ENCODE measurements at places on chromosomes 12 and 14. TPM values are rescaled to one million over a fixed set of nuclear protein-coding genes. Genes with fewer than 3 reads are reported as not detected.

The CEP170B gene
- 9.4 TPM for total RNA-seq

The APAF1 gene
- total RNA-seq = 33.1 TPM

The LHX5 gene
- total RNA-seq = not detected

The KRT77 gene
- total RNA-seq = not detected

The RPS26 gene
- 49.0 TPM for total RNA-seq

The LGR5 gene
- not detected for total RNA-seq

The P2RX2 gene
- not detected for total RNA-seq

GRCh38 chr14:34733245-34733644 lies 18.9 kb upstream of the CFL2 start:
- DNase-seq = no peak

DNA sequence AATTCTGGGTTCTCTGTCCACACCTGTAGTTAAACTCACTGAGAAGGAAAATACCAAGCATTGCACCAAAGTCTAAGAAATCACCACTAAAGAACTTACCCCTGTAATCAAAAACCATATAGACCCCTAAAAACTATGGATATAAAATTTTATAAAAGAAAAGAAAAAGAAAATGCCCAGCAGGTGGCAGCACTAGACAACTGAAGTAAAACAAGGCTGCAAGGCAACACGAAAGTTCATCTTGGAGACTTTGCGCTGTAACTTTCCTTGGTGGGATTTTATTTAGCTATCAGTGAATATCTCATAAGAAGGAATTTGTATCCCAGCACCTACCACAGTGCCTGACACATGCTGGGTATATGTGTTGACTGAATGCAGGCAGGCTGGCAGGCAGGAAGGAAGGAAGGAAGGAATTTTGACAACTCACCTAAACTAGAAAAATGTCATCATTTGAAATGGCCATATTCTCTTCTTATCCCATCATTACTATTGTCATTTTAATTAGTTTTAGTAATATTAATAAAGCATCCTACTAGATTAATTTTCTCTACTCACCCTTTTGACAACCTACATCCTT lies 68.2 kb upstream of the ETV6 start:
- DNase-seq = peak; percentile 73

GRCh38 chr12:66694666-66695613 lies 16.1 kb upstream of the GRIP1 start:
- DNase-seq = no peak

DNA sequence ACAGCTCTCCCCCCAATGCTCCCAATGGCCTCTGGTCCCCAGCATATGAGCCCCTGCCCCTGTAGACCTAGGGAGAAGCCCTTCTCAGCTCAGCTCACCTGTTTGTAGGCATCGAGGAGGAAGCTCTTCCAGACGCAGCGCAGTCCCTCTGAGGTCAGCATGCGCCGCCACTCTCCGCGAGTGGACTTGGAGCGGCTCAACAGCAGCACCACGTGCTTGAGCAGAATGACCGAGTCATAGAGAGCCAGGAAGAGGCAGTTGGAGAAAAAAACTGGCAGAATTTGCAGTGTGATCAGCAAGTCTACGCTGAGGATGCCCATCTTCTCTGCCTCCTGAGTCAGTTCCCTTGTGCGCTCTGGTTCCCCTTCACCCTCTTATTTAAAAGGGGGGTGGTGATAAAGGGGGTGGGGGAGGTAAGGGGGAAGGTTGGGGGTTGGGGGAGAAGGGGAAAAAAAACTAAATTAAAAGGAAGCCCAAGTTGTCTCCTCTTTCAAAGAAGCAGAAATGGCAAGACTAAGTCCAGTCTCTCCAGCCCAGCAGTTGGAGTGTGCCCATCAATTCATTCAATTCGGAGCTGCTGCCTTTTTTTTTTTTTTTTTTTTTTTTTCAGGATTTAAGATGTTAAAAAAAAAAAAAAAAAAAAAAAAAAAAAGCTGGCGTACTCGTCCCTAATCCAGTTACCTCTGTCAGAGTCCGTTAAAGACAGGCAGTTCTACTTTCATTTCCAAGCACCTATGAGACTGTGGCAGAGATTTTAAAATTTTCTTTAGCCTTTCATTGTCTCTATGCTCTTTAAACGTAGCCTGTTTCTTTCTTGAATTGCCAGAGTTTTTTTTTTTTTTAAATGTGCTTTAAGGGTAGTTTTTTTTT lies at the start of gene DIO2:
Gene DIO2 (minus strand): TSS at position 352 of the 870 bp plus-strand sequence. CDS start 32 bp downstream, at position 320.
- DNase-seq = no peak

DNA sequence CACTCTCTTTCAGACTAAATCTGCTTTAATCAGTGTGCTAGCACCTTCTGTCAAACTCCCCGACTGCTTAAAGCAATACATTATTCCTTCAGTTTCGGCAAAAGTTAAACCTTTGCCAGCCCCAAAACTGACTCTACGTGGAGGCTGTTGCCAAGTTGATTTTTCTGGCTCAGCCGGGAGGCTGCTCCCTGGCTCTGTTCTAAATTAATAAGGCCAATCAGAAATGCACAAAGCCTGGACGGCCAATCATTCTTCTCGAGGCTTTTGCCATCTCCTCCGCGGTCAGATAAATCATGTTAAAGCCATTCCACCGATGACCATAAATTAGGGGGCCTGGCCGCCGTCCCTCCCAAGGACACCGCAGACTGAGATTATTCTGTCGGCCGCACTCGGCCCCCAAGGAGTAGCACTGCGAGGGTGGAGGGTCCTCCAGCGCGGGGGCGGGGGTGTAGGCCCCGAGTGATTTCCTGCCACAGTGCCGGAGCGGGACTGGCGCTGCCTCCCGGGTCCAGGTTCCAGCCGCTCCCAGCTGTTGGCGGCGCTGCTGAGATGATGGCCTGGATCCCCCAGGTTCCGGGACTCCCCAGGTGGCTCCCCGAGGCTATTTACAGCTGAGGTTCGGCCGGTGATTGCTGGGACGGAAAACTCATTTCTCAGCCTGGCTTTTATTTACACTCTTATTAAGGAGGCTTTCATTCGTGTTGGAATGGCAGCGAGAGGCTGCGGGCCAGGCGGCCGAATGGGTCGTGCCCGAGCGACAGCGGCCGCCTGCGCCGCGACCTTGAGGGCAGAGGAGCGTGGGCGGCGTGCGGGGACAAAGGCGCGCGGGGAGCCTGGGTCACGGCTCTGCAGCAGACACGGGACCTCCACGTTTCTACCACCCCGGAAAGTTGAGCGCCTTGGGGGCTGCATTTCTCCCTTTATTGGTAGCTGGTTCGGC lies 165.1 kb downstream of the MON2 start:
- no peak for DNase-seq

GRCh38 chr14:22427771-22428231 lies 161.2 kb downstream of the DAD1 start:
- no peak for DNase-seq

- no peak for DNase-seq
These were observed 305.1 kb downstream of the TTC6 start for GRCh38 chr14:37900561-37900960.

DNA sequence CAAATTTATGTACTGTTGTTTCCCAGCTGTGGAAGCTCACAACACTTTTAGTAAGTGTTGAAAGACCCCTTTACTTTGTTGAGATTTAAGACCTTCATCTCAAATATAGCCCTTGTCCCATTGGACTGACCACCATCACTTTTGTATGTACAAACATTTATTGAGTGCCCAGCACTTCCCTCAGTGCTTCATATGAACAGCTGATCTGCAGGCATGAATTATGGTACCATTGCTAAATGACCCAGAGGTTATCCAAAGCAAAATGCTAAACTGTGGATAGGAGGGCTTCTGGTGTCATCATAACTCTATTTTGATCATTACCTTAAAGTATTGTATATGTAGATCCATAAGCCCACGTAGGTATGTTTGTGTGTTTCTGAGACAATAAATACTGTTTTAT lies 285.7 kb upstream of the RGS6 start:
- DNase-seq = no peak

GRCh38 chr12:57096099-57096572 lies 7.2 kb downstream of the NAB2 start:
- no peak for DNase-seq

DNA sequence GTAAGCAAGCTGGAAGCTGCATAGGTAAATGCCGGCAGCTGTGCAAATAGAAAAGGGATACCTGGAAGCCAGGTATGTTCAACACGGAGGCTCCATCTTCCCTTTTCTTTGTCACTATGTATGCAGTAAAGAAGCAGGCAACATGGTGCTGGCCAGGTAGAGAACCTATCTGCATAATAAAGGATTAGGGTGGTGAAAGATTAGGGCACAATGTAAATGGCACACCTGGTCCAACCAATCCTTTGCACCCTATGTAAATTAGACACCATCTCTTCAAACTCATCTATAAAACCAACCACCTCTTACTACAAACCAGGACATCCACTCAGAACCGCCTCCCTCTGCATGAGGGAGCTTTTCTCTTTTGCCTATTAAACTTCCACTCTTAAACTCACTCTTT lies 32.3 kb downstream of the RPS29 start:
- DNase-seq = no peak

DNA sequence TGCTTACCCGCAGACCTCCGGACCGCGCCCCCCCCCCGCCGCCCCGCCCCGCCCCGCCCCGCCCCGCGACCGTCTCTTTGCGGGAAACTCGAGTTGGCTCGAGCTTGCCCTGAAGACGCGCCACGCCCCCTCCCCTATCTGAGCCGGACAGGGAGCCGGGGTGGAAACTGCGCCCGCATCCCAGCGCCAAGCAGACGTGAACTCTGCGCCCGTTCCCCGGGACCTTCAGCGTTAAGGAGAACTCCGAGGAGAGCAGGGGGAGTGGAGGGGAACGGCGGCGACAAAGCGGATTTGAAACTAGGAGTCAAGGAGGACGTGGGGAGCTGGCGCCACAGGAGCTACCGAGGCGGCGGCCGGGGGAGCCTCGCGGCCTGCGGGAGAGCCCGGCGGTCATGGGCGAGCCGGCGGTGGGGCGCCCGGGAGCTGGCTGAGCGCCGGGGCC lies at the start of gene KCNK13:
Gene KCNK13 (plus strand): TSS at position 310 of the 442 bp plus-strand sequence. CDS start 212 bp downstream, outside the sequence.
- no peak for DNase-seq

GRCh38 chr12:13373131-13373530 lies 176.6 kb downstream of the EMP1 start:
- DNase-seq = no peak

- DNase-seq = no peak
These were observed 1493.0 kb downstream of the AACS start for GRCh38 chr12:126558219-126558618.

- DNase-seq = no peak
These were observed 9.0 kb downstream of the TNS2 start for GRCh38 chr12:53058674-53059433.

DNA sequence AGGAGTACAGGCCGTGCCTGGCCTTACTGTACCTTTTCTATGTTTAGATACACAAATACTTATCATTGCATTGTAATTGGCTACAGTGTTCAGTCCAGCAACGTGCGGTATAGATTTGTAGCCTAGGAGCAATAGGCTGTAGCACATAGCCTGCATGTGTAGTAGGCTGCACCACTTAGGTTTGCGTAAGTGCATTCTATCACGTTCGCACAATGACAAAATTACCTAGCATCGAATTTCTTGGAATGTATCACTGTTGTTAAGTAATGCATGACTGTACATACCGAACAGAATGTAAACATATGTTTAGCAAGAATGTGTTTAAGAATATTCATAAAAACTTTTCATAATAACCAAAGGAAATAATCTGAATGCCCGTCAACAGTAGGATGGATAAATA lies 31.9 kb downstream of the VRTN start:
- no peak for DNase-seq

DNA sequence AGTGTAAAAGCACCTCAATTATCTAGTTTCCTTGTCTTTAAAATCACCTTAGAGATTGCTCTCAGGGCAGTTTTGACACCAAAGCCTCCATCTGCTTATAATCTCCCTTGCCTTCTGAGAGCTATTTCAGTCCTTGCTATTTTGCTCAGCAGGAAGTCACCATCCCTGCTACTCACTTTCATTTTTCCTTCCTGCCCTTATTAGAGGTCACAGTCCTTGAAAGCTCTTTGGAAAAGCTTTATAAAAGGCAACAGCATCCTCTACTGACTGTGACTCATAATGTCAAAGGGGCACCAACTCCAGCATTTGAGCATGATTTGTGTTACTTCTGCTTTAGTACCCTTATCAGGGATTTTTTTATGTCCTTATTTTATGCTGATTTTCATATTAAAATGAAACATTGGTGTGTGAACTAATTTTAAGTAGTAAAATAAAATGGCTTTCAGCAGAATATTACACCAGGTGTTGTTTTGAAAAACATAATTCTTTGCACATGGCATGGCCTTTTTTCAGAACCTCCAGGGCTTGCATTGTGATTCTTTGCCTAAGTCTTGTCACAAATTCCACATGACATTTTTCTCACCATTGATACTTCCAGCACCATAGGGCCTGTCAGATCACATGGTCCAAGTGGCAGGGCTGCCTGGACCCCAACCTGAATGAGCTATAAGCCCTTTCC lies 213.0 kb downstream of the ADAMTS20 start:
- DNase-seq = no peak

GRCh38 chr14:92565040-92565717 lies 51.6 kb downstream of the RIN3 start:
- DNase-seq = no peak

DNA sequence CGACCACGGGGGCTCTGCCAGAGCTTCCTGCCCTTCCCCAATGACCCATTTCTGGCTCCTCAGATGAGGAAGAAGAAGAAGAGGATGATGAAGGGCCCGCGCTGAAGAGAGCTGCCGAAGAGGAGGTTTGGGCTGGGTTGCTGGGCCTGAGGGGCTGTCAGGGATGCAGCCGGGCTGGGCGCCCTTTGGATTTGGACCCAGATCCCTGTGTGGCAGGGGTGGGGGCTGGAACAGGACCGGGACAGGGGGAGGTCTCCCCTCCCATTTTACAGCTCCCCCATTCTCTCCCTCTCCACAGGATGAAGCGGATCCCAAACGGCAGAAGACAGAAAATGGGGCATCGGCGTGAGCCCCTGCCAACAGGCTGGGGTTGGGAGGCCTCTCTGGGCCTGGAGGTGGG lies 2.2 kb upstream of the LAG3 start:
- DNase-seq = no peak

GRCh38 chr14:23366426-23366921 lies 1.5 kb upstream of the EFS start:
- no peak for DNase-seq

DNA sequence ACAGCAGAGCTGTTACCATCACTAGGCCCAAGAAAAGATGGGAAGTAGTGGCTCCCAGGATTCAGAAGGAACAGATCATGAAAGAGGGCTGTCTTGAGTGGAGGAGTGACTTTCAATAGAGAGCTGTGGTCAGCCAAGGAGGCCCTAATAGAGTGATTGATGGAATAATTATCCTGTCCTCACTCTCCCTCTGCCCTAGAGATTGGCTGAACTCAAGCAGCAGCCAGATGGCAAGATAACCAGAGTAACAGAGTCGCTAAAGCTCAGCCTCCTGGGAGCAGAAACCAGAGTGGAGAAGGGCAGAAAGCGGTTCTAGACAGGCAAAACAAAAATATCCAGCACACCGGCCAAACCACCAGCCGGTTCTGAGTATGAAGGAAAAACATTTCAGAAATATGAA lies 23.1 kb downstream of the GMFB start:
- DNase-seq = no peak

DNA sequence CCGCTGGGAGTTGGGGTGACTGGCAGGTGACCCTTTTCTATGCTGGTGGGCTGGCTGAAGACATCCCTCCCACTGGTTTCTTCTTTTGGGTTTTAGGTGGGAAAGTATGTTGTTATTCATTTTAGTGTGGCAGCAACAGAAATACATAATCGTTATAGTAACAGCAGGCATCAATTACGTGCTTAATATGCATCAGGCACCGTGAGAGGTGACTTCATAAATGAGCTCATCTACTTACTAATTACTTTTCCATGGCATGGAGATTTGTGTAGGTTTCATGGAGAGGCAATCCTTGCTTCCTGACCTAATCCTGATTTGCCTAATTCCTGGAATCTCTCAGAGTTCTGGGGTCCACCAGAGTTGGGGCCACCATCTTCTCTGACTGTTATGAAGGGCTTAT lies 13.4 kb upstream of the CELA1 start:
- DNase-seq = no peak

Data from activated naive CD4-positive, alpha-beta T cell treated with anti-CD3 and anti-CD28 coated beads, Interleukin-2, amount 50 U/mL, for 72 hours (primary cell).